Spleen (tissue), 13 donors: ENCODE measurements at places on chromosomes 3 and 15.
A peak's percentile ranks its signal among the peaks of the same experiment; 100 is the strongest.

- no peak for DNase-seq
Observed at GRCh38 chr3:40852712-40853111, 328.0 kb downstream of the ZNF621 start.

GRCh38 chr3:50190936-50191660 lies at the start of gene GNAT1:
GNAT1 (plus strand) TSS chr3:50191610; CDS start chr3:50191726, 116 bp downstream.
- DNase-seq = no peak

DNA sequence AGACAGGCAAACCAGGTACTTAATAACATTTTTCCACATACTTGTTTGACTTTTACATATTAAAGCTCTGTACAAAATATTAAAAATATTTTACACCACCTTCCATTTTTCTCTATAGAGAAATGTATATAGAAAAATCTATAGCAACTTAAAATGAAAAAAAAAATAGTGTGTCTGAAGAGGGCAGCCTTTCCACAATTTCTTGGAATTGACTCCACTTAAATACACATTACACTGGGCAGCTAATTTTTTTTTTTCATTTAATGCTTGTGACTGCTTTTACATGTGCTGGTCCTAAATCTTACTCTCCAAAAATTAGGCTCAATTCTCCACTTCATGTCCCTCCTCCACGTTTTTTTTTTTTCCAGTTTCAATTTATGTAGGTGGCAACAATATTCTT lies 427.0 kb upstream of the RBMS3 start:
- DNase-seq = no peak

GRCh38 chr3:37907906-37908305 lies 46.2 kb downstream of the CTDSPL start:
- DNase-seq = no peak

GRCh38 chr3:66115858-66116654 lies 77.3 kb upstream of the MAGI1 start:
- no peak for DNase-seq

DNA sequence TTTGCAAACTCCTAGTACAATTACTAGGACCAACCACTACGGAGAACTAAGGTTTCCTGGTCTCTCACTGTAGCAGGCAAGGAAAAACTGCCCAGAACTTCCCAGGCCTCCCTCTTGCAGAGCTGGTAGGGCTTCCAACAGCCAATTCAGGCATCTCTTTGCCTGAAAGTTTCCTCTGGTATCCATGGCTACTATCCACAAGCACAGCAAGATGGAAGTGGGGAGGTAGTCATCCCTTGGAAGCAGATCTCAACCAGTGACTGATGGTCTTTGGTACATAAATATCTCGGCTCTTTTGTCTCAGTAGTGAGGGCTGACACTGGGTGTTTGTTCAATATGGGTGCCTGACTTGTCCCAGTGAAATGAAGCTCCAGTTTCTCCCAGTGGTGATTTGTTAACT lies 201.3 kb upstream of the MRPL3 start:
- no peak for DNase-seq

DNA sequence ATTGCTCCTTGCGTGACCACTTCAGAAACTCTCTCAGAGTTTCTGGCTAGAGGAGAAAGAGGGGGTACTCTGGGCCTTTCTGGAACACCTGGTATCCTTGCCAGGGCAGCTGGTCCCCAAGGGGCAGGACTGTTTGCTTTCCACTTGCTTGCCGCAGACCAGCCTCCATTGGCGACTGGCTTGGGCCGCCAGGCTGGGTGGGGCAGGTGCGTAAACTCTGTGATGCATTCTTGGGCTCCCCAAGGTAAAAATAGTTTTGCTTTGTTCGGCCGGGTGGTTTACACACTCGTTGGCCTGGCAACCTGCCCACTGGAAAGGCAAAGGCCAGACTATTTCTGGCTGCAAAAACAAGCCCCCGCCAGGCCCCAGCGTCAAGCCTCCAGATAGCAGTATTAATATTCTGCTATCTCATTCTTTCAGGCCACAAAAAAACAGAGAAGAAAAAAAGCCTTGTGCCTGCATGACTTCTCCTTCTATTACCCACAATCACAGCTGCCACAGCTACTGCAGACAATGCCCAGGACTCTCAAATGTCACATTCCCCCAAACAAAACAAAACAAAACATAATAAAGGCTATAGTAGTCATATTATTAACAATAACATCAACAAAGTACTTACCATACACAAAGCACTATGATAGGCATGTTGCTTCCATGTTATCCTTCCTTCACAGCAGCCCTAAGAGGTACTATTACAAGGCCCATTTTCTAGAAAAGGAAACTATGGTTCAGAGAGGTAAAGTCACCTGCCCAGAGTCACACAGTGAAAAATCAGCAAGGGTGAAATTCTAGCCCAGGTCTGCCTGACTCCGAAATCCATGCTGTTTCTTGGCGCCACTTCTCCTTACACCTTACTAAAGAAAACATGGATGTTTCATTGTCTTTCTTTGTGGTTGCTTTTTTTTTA lies 14.0 kb upstream of the SSUH2 start:
- peak; percentile 71 for DNase-seq

DNA sequence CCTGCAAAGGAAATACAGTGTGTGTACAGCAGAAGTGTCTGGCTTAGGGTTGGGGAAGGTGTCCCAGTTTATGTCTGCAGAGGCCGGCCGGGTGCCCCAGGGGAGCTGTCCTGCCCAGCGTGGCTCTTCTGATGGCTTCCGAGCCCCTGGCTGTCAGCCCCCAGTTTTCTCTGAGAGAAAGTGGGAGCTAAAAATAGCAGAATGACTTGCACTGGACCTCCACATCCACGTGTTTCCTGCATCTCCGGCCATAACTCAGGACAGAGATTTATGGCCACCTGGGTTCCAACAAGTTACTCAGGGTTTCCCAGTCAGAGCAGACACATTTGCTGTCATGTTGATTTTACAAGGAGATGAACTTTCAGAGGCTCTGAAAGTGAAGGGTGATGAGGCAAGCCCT lies 192.0 kb downstream of the ATP10A start:
- DNase-seq = no peak

DNA sequence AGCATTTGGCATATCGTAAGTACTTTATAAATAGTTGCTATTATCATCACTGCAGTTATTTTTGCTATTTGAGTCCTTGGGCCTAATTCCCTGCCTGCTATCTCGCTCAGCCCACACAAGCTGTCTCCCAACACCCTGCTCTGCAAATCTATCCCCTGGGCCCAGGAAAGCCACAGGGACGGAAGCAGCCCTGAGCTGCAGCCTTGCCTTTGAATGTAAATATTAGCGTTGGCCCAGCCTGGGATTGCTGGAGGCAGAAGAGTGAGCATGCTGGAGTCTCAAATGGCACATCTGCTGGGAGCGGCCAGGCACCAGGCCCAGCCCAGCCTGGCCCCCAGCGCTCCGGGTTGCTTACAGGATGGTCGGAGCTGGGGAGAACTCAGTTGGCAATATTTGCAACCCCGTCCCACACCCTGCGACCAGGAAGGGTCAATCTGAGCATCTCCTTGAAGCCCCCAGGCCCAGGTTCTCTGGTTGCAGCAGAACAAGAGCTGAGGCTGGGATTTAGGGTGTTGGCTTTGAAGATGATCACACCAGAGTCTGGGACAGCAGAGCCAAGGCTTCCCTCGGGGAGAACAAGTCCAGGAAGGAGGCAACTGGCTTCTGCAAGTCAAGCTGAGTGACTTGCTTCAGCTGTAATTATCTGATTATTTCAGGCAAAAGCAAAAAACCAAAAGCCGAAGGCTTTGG lies 529.6 kb downstream of the SHQ1 start:
- no peak for DNase-seq

- no peak for DNase-seq
Observed at GRCh38 chr15:58877999-58878825, 55.3 kb downstream of the SLTM start.

GRCh38 chr15:56217341-56217740 lies 26.3 kb downstream of the RFX7 start:
- DNase-seq = no peak

- peak; percentile 91 for DNase-seq
Observed at GRCh38 chr3:140942221-140943104, 827 bp downstream of the SLC25A36 start.
